ENCODE measurements at places on chromosomes 5 and 9. TPM values are rescaled to one million over a fixed set of nuclear protein-coding genes. Genes with fewer than 3 reads are reported as not detected.

DNA sequence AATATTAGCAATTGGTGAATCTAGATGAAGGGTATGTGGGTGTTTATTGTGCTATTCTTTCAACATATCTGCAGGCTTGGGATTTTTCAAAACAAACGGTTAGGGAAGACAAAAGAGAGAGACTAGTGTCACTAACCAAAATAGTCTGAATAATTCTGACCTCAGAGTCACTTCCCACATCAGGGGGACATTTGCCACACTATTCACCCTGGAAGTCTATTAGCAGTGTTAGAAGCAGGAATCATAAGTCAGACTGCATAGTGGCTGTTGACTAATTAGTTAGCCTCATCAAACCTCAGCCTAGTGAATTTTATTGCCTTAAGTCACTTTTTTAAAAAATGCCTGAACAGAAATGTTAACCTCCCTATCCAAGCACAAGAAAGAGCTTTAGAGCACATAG, 169.2 kb upstream of the RGMB start:
- DNase-seq, result no peak

DNA sequence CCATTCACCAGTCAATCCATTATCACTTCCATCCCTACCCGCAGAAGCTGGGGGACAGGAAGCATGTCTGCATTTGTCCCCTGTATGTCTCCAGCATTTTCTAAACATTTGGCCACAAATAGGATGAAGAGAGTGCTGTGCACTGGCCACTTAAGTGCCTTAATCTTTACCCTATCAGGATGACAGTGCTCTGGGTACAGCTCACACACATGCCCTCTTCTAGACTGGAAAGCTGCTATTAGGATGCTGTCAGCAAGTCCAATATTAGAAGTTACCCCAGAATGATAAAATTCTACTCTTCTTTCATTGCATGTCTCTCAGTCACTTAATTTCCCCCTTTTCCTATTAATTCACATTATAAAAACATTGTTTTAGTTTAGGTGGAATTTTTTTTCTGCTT, 168.4 kb downstream of the RASEF start:
- no peak for DNase-seq

The SLIT3 gene
- 41.0 TPM for total RNA-seq

The PROB1 gene
- 9.8 TPM for total RNA-seq

The FBXW2 gene
- total RNA-seq, result 81.4 TPM

DNA sequence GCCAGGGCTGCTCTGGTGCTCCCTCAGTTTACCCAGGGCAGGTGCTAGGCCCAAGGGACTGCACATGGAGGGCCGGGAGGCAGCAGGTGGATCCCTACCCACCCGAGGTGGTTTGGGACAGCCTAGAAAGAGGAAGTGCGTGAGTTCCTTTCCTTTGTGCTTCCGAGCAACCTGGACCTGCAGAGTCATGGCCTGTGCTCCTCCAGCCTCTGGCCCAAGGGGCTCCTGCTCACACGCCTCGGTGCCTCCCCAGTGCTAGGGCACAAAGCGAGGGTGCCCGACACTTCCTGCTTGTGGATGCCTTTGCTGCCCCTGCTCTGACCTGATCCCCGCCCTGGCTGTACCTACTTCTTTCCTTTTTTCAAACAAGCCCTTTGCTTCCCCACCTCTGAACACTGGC, 79.3 kb downstream of the RXRA start:
- DNase-seq, result no peak

DNA sequence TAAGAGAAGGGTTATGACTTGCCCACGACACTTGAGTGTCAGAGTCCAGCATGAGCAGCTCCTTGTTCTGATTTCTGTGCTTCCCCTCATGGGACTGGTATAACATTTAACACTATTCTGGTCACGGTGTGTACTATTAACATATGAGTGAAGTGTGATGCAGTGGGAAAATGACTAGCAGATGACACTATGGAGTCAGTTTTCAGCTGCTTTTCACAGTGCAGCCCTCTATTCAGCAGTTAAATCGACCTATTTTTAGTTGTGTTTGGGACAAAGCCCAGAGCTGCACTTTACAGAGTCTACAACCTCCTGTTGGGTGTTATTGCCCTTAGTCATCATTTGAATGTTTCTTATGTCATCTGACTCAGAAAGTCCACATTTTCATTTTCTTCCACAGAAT, 59.1 kb downstream of the CHSY3 start:
- no peak for DNase-seq

- no peak for DNase-seq
Observed at GRCh38 chr5:7894439-7894838, 25.5 kb downstream of the MTRR start.

- no peak for DNase-seq
Observed at GRCh38 chr9:108708448-108708847, 147.3 kb downstream of the ACTL7B start.
